ENCODE measurements at places on chromosomes 16 and 17.

- DNase-seq, result no peak
Measured at GRCh38 chr17:72380737-72381136, 259.9 kb downstream of the SOX9 start.

DNA sequence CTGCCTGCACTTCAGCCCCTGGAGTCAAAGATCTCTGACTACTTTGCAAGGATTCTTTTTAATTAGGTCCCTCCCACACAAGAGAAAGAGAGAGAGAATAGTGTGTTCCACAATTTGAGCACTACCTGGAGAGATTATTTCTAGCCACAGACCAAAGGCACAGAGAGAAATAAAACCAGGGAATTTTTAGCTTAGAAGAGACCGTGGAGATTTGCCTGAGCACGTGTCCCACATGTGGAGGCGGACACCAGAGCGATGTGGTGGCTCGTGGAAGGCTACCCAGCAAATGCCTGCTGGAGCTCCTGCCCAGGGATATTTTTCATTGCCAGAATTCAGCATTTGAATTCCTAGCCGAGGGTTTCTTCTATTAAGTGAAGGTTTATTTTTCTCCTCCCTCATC lies 50.6 kb downstream of the MGAT5B start:
- no peak for DNase-seq

- no peak for DNase-seq
Measured at GRCh38 chr17:29099527-29099926, 56.6 kb downstream of the PIPOX start.

DNA sequence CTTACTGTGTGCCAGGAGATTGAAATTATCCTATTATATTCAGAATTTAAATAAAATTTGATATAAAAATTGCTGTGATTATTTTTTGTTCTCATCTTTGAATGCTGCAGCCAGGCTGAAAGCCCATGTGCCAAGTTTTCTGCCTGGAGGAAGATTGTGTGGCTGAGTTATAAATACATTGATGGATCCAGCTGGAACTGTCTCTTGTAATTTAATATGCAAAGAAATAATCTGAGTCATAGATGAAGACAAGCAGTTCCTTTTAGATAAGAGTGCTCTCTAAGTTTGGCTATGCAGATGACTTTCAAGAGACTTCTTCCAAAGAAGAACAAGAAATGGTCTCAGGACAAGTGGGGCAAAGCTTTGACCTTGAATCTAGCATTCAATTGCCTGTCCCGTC lies 871.0 kb downstream of the CDH11 start:
- DNase-seq, result no peak

- DNase-seq, result no peak
Measured at GRCh38 chr16:84992717-84993075, 18.6 kb downstream of the ZDHHC7 start.

- DNase-seq, result no peak
Measured at GRCh38 chr17:74578979-74579378, 11.7 kb upstream of the CD300H start.

- no peak for DNase-seq
Measured at GRCh38 chr17:27627514-27627913, 3.5 kb upstream of the LGALS9 start.

DNA sequence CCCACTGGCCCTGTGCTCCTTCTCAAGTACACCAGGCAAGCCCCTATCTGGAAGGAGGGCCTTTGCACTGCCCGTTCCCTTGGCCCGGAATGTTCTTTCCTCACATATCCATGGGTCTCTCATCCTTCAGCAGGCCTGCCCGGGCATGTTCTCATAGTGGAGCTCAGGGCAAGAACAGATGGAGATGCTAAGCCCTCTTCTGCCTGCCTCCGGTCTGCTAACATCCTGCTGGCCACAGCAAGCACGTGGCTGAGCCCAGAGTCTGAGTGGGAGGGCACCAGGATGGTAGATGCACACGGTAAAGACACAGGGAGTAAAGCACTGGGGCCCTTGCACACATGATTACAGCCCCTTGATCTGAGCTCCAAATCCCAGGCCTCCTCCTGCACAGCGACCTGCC lies 19.8 kb upstream of the ANKRD40CL start:
- DNase-seq, result no peak

DNA sequence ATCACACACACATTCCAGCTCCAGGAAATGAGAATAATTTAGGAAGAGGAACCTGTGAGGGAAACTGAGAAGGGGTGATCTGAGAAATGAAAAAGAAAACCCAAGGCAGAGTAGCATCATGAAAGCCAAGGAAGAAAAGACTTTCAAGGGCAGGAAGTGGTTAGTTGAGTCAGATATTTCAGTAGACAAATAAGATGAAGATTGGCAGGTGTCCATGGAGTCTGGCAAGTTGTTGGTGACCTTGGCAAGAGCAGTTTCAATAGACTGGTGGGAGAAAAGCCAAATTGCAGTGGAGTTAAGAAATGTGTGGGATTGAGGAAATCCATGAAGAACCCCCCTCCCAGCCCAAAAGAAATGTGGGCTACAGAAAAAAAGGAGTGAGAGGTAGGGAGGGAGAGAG lies 10.7 kb downstream of the GNAO1 start:
- peak; percentile 60 for DNase-seq

DNA sequence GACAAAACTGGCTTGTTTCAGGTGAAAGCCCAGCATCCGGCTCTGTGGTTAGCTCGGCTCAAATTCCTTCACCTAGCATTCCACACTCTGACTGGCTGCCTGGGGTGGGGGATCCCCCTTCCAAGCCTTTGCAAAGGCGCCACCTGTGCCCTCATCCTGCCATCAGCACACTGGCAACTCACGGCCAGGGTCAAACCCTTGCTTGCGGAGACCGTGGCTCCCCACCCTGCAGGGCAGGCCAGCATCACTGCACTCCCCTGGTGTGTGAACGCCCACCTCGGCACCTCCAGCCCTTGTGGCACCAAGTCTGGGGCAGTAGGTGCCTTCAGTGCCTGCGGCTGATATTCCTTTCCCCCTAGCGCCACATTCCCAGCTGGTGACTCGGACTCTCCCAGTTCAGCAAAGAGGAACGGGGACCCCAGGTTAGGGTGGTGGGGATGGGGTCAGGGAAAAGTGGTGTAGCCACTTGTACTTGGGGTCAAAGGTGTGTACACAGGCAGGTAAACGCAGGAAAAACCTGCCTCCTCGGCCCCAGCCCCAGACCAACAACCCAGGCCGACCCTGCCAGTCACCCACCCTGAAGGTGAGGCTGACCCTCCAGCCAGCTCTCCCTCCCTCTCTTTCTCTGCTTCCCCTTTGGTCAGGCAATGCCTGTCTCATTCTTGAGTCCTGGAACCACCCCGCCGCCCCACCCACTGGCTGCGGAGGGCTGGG lies 1.1 kb downstream of the FLII start:
- peak; percentile 27 for DNase-seq

- DNase-seq, result no peak
Measured at GRCh38 chr16:35410438-35410837, 1951.0 kb downstream of the TP53TG3F start.

DNA sequence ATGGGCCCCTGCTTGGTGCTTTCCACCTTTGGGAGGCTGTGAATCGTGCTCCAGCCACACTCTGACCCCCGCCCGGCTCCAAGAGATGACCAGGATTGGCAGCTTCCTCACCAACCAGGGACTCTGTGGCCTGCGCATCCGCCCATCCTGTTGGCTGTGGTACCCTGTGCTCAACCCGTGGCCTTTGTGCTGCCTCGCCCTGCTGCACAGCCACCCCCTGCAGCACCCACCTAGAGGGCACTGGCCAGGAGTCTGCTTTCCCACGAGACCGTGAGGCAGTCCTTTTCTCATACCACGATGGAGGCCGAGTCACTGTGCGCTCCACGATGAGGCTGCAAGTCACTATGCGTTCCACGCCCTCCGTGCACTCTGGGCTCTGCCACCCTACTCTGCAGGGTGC lies 19.4 kb downstream of the NME3 start:
- DNase-seq, result no peak

- DNase-seq, result no peak
Measured at GRCh38 chr16:76294396-76295214, 17.4 kb downstream of the CNTNAP4 start.

DNA sequence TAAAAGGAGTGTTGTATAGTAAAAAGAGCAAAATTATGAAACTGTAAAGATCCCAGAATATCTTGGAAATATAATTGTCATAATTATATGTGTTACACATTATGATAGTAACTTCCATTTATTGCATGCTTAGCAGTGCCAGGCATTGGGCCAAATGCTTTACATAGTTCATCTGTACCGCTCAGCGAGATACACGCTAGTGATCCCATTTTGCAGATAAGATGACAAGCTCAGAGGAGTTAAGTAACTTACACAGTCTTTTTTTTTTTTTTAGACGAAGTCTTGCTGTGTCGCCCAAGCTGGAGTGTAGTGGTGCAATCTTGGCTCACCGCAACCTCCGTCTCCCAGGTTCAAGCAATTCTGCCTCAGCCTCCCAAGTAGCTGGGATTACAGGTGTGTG lies 6.8 kb upstream of the EZH1 start:
- DNase-seq, result no peak

DNA sequence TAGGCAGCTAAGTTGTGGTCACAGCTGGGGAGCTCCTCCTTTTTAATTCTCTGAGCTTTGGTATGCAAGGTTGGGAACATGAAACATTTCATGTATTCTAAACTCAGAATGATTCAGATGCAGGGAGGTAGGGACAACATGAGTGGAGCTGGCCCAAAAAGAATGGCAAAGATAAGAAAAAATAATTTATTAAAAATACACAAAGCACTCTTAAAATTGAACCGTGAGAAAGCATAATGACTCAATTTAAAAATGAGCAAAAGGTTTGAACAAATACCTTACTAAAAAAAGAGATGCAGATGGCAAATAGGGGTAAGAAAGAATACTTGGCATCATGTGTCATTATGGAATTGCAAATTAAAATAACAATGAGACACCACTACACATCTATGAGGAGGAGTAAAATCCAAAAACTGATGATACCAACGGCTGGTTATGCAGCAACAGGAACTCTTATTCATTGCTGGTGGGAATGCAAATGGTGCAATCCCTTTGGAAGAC lies 175.6 kb upstream of the IRX3 start:
- DNase-seq, result no peak

All from CD4-positive, alpha-beta T cell treated with Interleukin-10 for 1 hour (primary cell).